ENCODE measurements at places on chromosomes 16 and 17.

GRCh38 chr16:35339337-35339736 lies 1879.9 kb downstream of the TP53TG3F start:
- no peaks in the 10 kb centered on the region for H3K36me3 ChIP-seq
- H3K4me3 ChIP-seq = no peak overlapping the region
- H3K27ac ChIP-seq = no peak overlapping the region
- no peaks in the 10 kb centered on the region for H3K4me1 ChIP-seq
- no peaks in the 10 kb centered on the region for H3K27me3 ChIP-seq

DNA sequence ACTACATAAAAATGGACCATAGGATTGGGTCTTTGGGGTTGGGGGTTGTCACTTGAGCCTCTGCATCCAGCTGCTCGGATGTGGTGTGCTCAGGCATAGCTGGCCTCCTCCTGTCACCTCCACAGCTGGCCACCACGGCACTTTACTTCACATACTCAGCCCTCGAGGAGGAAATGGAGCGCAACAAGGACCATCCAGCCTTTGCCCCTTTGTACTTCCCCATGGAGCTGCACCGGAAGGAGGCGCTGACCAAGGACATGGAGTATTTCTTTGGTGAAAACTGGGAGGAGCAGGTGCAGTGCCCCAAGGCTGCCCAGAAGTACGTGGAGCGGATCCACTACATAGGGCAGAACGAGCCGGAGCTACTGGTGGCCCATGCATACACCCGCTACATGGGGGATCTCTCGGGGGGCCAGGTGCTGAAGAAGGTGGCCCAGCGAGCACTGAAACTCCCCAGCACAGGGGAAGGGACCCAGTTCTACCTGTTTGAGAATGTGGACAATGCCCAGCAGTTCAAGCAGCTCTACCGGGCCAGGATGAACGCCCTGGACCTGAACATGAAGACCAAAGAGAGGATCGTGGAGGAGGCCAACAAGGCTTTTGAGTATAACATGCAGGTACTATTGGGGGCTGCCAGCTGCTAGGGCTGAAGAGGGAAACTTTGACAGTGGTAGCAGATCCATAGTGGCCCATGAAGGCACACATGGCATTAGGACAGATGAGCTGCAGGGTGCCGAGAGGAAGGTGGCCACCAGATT lies 30.8 kb downstream of the CDIP1 start:
- no peak overlapping the region for H3K4me3 ChIP-seq
- no peaks in the 10 kb centered on the region for H3K27me3 ChIP-seq
- peak overlapping the region; percentile 69 for H3K27ac ChIP-seq
- peaks cover 18% of the 10 kb centered on the region for H3K36me3 ChIP-seq
- no peak for DNase-seq
- H3K4me1 ChIP-seq = peaks cover 36% of the 10 kb centered on the region

DNA sequence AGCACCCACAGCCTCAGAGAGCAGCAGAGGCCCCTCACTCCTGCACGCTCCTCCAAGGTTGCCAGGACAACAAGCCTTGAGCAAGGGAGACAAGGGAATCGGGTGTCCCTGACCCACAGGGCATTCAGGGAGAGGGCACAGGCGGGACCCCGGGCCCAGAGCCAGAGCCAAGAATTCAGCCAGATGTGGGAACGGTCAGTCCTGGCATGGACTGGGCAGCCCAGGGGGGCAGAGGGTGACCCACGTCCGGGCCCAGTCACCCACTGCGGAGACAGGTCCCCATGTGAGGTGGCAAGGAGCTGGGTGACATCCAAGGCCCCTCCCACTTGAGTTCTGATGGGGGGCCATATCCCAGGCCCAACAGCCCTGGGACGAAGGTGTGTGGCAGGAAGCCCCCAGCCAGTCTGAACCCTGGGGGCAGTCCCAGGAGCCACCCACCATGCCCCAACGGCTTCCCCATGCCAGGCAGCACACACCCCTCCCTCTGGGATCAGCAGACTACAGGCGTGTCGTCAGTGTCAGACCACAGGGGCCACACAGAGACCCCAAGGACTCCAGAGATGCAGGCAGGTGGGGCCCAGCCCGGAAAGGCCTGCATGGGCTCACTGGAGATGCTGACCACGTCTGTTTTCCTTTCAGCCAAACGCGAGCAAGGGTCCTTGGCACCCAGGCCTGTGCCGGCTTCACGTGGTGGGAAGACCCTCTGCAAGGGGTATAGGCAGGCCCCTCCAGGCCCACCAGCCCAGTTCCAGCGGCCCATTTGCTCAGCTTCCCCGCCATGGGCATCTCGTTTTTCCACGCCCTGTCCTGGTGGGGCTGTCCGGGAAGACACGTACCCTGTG lies 23.0 kb downstream of the USP6 start:
- H3K27me3 ChIP-seq = no peaks in the 10 kb centered on the region
- no peak for DNase-seq
- no peaks in the 10 kb centered on the region for H3K4me1 ChIP-seq
- no peak overlapping the region for H3K27ac ChIP-seq
- H3K4me3 ChIP-seq = no peak overlapping the region

GRCh38 chr16:66287416-66287815 lies 79.1 kb upstream of the CDH5 start:
- no peaks in the 10 kb centered on the region for H3K36me3 ChIP-seq
- no peak overlapping the region for H3K4me3 ChIP-seq
- H3K27ac ChIP-seq = no peak overlapping the region
- DNase-seq = no peak

GRCh38 chr17:29571486-29571882 lies 3.0 kb downstream of the TP53I13 start:
- H3K36me3 ChIP-seq = peaks cover 3% of the 10 kb centered on the region
- no peak for DNase-seq
- no peak overlapping the region for H3K4me3 ChIP-seq
- no peak overlapping the region for H3K27ac ChIP-seq

DNA sequence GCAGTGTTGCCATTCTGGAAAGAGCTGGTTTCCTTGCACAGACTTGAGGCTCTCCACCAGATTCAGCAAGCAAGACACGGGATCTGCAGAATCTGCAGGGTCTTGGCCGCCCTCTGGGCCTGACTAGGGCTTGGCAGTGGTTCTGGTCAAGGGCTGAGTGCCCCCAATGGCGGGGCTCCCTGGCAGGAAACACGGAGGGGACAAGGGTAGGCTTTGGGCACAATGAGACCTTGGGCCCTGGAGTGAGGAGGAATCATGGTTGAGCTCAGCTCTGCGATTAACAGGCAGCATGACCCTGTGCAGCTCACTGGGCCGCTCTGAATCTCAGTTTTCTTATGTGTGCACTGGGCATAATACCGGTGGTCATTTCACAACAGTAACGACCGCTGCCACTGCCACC lies 249.9 kb downstream of the GSG1L start:
- no peaks in the 10 kb centered on the region for H3K4me1 ChIP-seq
- peaks cover 5% of the 10 kb centered on the region for H3K27me3 ChIP-seq
- H3K27ac ChIP-seq = no peak overlapping the region
- H3K4me3 ChIP-seq = no peak overlapping the region
- no peak for DNase-seq

- H3K4me3 ChIP-seq = no peak overlapping the region
- H3K4me1 ChIP-seq = no peaks in the 10 kb centered on the region
- no peak for DNase-seq
- H3K27me3 ChIP-seq = no peaks in the 10 kb centered on the region
- no peaks in the 10 kb centered on the region for H3K36me3 ChIP-seq
Observed at GRCh38 chr17:3308603-3309002, 10.4 kb upstream of the OR3A1 start.

- H3K4me1 ChIP-seq = peaks cover 9% of the 10 kb centered on the region
- DNase-seq = no peak
- peak overlapping the region; percentile 53 for H3K4me3 ChIP-seq
- no peaks in the 10 kb centered on the region for H3K36me3 ChIP-seq
- H3K27me3 ChIP-seq = peaks cover 16% of the 10 kb centered on the region
Observed at GRCh38 chr17:61496174-61496956, 44.1 kb downstream of the TBX4 start.

GRCh38 chr17:72763981-72764380 lies 328.5 kb downstream of the SLC39A11 start:
- no peaks in the 10 kb centered on the region for H3K36me3 ChIP-seq
- no peak overlapping the region for H3K27ac ChIP-seq
- no peaks in the 10 kb centered on the region for H3K27me3 ChIP-seq
- H3K4me1 ChIP-seq = no peaks in the 10 kb centered on the region

DNA sequence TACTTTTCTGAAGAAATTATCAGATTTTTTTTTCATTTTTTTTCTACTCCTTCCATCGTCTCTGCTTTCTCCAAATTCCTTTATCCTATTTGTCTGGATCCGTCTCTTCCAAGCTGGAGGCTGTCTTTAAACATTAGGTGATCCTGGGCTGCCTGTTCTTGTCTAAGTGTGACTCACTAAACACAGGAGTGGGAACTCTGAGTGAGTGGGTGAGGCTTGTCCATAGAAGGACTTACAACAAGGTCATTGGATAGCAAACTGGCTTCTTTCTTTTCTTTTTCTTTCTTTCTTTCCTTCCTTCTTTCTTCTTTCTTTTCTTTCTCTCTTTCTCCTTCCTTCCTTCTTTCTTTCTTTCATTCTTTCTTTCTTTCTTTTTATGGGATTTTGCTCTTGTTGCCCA lies 18.2 kb downstream of the ALOX15 start:
- H3K36me3 ChIP-seq = peaks cover 3% of the 10 kb centered on the region
- no peak for DNase-seq
- no peak overlapping the region for H3K4me3 ChIP-seq
- peaks cover 32% of the 10 kb centered on the region for H3K27me3 ChIP-seq

DNA sequence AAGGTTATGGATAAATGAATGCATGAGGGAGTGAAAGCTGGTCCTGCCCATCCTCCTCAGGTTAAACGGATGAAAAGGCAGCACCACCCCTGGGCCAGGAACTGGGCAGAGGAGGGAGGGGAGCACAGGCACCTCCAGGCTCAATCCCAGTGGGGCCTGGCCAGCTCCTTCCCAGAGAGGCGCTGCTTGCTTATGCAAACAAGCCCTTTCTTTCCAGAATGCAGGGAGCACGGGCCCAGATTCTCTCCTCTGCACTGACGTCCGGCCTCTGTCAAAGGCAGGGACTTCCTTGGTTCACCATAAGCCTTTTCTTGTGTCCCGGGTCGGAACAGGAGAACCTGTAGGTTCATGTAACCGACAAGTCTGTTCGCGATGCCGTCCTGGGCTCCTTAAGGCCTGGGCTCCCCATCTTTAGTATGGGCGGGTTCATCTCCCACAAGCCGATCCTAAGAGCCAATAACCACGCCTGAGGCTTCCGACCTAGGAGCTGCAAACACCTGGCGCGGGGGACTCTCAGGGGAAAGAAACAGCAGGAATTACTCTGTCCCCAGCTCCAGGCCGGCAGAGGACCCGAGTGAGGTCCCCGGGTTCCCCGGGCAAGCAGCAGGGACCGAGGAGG lies 16.3 kb downstream of the ENPP7 start:
- H3K4me3 ChIP-seq = peak overlapping the region; percentile 27
- H3K27me3 ChIP-seq = peaks cover 43% of the 10 kb centered on the region
- peaks cover 23% of the 10 kb centered on the region for H3K4me1 ChIP-seq
- H3K36me3 ChIP-seq = no peaks in the 10 kb centered on the region

DNA sequence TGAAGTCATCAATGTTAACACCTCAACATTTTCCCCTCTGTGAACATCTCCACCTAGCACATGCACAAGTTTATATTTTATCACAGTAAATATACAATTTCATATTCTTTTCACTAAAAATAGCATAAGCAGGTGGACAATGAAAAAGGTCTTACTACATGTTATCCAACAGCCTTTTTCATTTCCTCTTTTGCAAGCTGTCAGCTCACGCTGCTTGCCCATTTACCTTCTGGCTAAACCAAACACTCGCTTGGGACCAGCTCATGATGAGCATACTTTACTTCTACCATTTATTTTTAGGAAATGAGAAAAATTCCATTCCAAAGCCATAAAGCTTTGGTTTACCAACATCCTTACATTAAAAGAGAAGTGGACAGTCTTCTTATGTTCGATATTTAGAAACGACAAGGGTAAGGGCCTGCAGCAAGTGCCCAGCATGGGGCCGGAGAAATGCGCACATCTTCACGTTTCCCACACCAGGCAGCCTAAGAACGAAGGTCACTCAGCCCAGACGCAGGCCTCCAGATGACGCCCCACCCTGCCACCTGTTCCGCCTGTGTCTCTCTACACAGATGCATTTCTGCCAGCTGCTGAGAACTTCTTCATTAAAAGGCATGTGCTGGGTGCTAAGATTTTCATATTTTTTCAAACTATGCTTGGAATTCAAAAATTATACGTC lies 13.9 kb downstream of the SNN start:
- H3K4me3 ChIP-seq = peak overlapping the region; percentile 75
- no peak for DNase-seq
- peaks cover 60% of the 10 kb centered on the region for H3K4me1 ChIP-seq
- H3K36me3 ChIP-seq = peaks cover 25% of the 10 kb centered on the region

DNA sequence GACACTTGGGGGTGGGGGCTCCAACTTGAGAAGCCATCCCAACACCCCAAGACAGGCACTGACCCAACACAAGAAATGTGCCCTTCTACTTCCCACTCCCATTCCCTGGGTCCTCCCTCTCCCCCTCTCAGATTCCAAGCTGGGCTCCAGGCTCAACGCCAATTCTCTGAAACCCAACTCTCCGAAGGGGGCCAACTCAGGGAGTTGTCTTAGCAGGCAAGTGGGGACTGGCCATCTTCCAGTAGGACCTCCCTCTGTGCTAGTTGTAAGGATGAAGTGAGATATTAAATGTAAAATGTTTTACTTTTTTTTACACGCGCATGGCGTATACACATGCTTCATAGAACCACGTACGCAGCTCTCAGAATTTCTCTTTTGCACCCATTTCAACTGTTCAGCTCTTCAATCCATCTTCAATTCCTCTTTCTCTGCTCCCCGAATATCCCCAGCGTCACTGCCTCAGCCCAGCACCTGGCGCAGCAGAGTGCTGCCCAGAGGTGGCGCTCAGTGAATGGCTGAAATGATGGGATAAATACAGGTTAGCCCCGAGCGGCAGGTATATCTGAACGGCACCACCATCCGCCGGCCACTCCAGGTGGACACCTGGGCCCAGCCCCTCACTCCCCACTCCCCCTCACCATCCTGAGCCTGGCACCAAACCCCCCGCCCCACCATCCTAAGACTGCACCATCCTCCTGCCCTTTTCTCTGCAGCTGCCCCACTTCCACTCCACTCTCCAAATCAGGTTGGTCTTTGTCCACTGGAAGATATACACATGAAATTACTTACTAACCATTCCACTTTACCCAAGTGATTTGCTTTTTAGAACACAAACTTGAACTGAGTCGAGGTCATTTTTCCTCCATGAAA lies 43.9 kb upstream of the TNRC6C start:
- DNase-seq = no peak
- H3K4me3 ChIP-seq = no peak overlapping the region
- peaks cover 39% of the 10 kb centered on the region for H3K27me3 ChIP-seq
- peaks cover 13% of the 10 kb centered on the region for H3K4me1 ChIP-seq

- no peaks in the 10 kb centered on the region for H3K4me1 ChIP-seq
- no peaks in the 10 kb centered on the region for H3K36me3 ChIP-seq
- H3K27me3 ChIP-seq = no peaks in the 10 kb centered on the region
- H3K4me3 ChIP-seq = no peak overlapping the region
- H3K27ac ChIP-seq = no peak overlapping the region
Observed at GRCh38 chr16:35134471-35134870, 1675.1 kb downstream of the TP53TG3F start.

- no peak overlapping the region for H3K27ac ChIP-seq
- H3K4me3 ChIP-seq = no peak overlapping the region
- H3K27me3 ChIP-seq = no peaks in the 10 kb centered on the region
- H3K4me1 ChIP-seq = peaks cover 8% of the 10 kb centered on the region
- no peak for DNase-seq
Observed at GRCh38 chr16:12786081-12786480, 17.6 kb downstream of the CPPED1 start.

Measured in activated T-cell treated with anti-CD3 and anti-CD28 coated beads, Interleukin-2, amount 50 U/mL, for 72 hours (primary cell).